ENCODE measurements at places on chromosomes 1 and 21.

DNA sequence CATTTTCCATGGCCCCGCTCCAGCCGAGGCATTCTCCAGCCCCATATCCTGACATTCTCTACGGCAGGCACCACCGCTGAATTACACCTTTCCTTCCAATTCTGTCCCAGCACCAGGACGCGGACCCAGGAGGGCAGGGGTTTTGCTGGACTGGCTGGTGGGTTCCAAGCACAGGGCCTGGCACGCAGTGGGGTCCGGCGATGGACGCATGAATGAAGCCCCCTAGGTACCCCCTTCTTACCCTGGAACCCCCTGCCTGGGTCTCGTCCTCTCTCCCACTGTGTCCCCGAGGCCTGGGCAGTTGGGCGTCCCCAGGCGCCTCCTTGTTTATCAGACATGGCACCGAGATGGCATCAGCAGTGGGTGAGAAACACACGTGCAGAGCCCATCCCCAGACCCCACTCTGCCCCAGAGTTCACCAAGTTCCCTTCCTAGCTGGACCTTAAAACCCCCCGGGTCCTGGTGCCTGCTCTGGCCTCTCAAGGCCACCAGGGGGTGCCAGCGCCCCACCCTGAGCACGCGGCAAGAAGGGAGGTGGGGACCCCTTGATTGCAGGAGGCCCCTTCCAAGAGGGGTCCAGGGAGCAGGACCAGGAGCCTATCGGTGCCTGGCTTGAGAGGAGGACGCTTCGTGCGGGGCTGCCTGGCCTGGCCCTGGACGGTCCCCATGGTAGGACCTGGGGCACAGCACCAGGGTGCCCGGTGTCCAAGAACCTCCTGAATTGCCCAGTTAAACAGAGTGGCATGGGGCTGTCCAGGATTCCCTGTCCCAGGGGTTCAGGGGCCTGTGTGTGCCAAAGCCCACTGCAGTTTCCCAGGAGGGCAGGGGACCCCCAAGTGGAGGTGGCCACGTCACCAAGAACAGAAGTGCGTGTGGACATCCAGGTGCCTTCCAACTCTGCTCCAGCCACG is 46.1 kb downstream of the MEGF6 start:
- DNase-seq: no peak

- no peak for DNase-seq
Observed at GRCh38 chr1:224433701-224434672, 610 bp downstream of the WDR26 start.

DNA sequence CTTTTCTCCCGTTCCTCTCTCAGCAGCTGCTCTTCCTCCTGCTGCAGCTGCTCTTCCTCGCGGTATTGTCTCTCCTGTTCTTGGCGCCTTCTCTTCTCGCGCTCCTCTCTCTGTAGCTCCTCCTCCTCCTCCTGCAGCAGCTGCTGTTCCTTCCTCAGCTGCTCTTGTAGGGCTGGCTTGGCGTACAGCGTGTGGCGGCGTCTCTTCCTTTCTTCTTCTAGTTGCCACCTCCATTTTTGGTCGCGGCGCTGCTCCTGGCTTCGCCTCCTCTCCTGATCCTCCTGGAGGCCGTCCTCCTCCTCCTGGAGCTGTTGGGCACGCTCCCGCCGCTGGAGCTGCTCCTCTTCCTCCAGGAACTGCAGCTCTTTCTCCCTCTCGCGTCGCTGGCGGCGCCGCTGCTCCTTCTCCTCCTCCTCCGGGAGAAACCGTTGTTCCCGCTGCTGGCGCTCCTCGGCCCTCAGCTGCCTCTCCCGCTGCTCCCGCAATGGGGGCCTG is 4.8 kb downstream of the TCHH start:
- no peak for DNase-seq

- DNase-seq: no peak
Observed at GRCh38 chr1:61361931-61362330, 279.6 kb downstream of the NFIA start.

DNA sequence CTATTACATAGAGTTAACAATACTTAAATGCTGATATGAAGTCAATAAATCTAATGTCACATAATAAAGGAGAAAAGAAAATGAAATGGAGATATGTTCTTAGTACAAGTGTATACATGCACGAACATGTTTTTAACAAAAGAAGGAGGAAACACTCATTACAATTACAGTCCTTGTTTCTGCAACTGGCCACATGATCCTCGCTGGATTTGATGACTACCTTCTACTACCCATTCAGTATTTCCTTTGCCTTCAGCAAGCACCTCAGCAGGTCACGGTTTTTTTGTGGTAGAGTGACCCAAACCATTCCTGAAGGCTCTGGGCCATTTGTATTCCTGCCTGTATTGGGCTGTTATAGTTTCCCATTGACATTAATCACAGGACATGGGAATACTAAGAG is 172.8 kb upstream of the CXADR start:
- DNase-seq: no peak

GRCh38 chr1:193771596-193771995 is 585.2 kb upstream of the B3GALT2 start:
- no peak for DNase-seq

GRCh38 chr1:170261669-170262068 is 115.9 kb downstream of the NTMT2 start:
- DNase-seq: no peak

DNA sequence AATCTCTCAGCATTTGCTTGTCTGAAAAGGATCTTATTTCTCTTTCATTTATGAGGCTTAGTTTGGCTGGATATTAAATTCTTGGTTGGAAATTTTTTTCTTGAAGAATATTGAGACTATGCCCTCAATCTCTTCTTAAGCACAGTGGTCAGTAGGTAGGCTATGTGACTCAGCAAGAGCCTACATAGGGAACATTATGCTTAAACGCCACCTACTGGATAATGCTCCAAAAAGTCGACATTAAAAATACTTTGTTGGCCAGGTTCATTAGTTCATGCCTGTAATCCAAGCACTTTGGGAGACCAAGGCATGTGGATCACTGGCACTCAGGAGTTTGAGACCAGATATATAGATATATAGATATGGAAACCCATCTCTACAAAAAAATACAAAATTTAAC is 678.0 kb upstream of the USP24 start:
- no peak for DNase-seq

DNA sequence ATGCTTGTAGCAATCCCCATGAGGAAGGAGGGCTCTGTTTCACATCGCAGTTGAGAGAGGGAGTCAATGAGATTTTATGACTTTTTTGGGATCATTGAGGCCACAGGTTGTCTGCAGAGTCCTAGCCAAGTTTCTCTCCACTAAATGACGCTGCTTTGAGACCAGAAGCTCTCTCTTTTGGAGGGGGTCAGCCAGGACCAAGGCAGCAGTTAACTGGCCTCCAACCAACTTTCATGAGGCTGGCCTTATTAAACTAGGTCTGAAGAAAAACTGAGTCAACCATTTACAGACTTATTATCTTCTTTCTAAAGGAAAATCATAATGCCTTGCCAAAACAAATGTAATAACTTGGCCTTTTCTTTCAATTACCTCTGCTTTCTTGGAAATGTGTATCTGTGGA is 8.6 kb downstream of the WLS start:
- DNase-seq: no peak

DNA sequence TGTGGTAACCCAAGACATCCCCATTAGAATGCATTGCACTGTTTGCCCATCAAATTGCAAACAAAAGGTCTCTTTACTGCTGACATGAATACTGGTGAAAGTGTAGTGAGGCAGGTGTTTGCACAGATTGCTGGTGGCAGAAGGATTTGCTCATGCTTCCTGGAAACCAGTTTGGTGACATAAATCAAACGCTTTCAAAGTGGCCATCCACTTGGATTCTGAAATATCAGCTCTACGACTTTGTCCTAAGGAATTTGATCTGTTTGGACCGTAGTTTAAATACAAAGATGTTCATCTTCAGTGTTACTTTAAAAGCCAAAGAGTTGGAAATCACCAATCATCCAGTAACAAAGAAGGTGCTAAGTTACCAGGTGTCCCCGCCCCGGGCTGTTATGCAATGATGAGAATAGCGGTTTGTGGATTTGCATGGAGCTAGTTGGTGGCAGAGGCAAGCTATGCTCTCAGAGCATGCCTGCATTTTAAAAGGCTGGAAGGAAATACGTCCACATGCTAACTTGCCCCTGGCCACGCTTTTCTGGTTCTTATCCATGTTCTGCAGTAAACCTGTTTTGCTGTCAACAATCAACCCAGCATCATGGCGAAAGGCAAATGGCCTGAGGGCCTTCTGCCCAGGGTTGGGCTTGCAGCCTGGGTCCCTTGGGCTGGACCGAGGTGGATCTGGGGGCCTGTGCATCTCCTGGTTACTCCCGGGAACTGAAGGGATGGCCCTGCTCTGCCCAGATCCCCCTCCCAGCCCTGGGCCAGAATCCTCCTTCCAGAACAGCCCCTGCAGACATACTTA is 49.2 kb downstream of the UMODL1 start:
- DNase-seq: no peak

- DNase-seq: no peak
Observed at GRCh38 chr1:208691012-208691411, 446.8 kb upstream of the PLXNA2 start.

- DNase-seq: no peak
Observed at GRCh38 chr1:26164036-26164860, 4.5 kb downstream of the C1orf232 start.

- no peak for DNase-seq
Observed at GRCh38 chr1:202848191-202848542, 37.4 kb downstream of the PCAT6 start.

DNA sequence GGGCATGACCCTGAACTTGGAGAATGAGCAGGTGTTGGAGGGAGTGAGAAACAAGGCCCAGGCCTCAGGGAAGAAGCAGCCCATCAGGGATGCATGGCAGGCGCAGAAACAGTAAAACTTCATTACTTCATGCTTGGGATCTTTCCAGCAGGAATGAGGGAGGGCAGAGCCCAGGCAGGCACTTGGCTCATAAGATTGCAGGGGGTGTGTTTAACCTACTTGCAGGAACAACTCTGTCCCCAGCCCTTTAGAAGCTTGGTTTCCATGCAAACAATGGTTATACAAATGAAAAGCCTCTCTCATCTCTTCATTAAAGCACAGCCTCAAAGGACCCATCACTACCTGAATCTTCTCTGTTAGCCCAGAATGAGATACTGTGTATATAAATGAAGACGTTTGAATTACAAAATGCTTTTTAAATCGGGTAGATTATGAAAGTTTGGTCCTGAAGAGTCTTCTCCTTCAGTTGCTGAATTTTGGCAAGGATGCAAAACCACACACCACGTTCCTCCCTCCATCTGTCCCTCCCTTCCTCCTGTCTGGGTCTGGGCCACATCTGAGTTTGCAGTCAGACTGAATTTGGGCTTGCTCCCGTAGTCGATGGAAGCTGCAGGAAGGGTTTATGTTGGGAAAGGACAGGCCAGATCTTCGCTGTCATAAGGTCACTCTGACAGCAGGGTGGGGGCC is 154.4 kb upstream of the KLHDC7A start:
- no peak for DNase-seq

GRCh38 chr1:101920577-101920976 is 76.1 kb downstream of the OLFM3 start:
- no peak for DNase-seq
